GM06990 (cell line): ENCODE measurements at places on chromosomes 3 and 15.

GRCh38 chr15:96353416-96353929, 23.0 kb downstream of the NR2F2 start:
- no peak for DNase-seq

DNA sequence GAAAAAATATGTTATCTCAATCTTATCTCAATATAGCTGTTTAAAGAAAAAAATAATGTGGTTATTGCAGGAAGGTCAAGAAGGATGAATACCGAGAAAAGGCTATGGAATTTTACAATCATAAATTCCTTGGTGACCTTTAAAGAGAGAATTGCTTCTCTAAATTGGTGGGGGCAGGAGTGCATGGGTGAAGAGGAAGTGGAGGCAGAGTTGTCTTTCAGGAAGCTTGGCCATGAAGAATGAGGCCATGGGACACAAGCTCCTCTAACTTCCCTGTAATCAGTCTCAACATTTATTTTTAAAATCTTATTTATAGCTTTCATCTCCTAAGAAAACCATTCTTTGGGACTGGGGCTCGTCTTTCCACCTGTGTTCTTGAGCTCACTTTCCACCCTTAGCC, 22.4 kb upstream of the ALDH1A2 start:
- DNase-seq: no peak

GRCh38 chr15:30924353-30924752, 20.6 kb downstream of the FAN1 start:
- DNase-seq: no peak

DNA sequence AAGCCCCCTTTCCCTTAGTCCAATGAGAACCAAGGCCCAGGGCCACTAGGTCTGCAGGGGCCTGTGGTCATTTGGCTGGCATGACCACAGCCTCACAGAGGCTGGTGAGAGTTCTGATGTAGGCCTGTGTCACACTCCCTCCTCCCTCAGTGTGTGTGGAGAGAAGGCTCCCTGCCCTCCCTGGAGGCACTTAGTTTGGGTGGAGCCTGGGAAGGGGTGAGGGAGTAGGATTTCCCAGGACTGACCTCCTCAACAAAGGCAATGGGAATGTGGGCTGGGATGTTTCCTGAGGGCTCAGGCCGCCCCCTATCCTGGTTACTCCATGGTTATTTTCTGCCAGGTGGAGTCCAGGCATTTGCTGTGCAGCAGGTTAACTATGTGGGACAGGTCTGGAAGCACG, 7.6 kb downstream of the TEX264 start:
- DNase-seq: no peak

DNA sequence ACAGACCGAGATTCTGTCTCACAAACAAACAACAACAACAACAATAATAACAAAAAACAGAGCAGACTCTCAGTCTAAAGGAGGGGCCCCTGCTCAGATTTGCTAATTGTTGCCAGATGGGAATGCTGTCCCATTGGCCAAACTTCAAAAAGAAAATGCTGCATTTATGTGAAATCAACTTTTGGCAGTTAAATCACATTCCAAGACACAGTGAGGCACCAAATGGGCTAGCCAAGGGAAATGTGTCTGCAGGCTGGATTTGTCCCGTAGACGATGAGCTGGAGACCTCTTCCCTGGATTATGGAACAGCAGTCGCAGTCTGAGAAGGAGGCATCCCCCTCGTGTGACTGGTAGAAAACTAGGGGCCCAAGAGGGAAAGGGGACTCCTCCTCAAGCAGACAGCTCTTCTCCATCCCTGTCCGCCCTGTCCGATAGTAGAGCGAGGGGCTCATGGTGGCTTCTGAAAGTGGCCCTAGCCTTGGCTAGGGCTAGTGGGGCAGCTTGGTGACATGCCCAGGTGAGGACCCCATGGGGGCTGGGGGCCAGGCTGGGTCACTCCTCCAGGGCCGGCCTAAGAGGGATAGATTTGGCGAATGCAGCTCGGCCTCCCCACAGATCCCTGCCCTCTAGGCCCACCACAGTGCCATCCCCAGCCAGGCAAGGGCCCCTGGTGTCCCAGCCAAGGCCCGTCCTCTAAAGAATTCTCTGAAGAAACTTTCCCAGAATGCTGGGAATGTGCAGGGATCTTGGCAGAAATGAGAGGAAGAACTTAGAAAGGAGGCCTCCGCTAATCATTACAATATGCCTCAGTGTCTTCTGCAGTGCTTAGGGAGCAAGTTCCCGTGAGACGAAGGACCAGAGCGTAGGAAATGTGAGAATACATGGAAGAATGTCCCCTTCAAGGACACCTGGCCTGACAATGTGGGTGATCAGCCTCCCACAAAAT, 2.0 kb downstream of the SLC22A14 start:
- DNase-seq: no peak

DNA sequence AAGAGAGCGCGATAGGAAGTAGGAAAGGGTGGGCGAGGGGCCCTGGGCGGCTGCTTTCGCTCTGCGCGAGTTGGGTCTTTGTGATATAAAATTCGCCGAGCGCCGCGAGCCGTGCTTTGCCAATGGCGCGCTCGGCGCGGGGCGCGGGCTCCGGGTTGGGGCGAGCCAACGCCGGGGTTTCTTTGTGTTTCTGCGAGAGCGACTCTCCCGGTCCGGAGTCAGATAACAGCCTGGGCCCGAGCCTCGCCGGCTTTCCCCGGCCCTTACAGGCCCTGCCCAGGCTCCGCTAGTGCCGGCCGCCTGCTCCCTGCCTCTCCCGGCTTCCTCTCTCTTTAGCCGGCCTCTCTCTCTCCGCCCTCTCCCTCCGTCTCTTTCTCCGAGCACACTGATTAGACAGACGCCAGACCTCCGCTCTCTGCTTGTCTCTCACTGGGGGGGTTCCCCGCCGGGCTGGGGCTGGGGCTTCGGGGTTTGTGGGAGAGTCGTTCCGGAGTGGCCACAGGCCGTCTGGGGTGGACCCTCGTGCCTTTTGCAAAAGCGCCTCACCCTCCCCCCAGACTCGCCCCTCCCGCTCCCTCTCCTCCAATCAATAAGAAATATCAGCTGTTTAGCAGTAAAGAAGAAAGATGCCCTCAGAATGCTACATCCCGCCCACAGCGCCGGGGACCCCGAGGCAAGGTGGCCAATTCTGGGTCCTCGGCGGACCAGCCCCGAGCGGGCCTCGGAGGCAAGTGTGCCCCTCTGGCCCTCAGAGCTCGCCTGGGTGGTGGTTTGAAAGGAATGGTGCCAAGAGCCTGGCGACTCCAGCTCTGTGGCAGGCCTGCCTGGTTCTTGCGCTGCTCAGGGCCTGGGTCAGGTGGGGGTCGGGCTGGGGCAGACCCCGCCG, 2.9 kb downstream of the NR2F2 start:
- DNase-seq: no peak
